ENCODE measurements at places on chromosomes 3 and 15. TPM values are rescaled to one million over a fixed set of nuclear protein-coding genes. Genes with fewer than 3 reads are reported as not detected.

GRCh38 chr3:168139947-168140346 is 44.2 kb upstream of the GOLIM4 start:
- no peaks in the 10 kb centered on the region for H3K27me3 ChIP-seq
- H3K27ac ChIP-seq = no peak overlapping the region
- H3K36me3 ChIP-seq = no peaks in the 10 kb centered on the region
- no peak for DNase-seq
- no peaks in the 10 kb centered on the region for H3K4me1 ChIP-seq

DNA sequence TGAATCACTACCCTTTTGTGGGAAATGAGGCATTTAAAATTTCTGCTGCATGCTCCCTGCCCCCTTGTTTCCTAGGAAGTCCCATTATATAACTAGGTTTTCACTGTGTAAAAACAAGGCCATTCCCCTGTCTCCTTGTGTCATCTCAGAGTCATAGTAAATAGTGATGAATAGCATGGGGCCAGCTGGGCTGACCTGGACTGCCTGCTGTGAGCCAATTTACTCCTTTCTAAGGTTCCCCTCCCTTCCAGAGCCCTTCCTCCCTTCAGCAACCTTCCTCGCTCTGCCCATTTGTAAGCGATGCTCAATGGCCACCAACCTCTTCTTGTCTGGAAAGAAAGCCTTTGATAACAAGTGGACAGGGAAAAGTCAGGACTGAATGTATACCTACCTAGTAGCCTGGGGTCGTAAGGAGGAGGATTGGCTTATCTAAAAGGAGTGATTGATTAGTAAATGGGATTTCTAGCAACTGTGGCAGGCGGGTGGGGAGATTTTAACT is 11.7 kb downstream of the ITGA11 start:
- no peak overlapping the region for H3K4me3 ChIP-seq
- H3K4me1 ChIP-seq = peaks cover 6% of the 10 kb centered on the region
- H3K27me3 ChIP-seq = peaks cover 5% of the 10 kb centered on the region
- H3K27ac ChIP-seq = no peak overlapping the region
- no peak for DNase-seq

- H3K4me1 ChIP-seq = no peaks in the 10 kb centered on the region
- no peak overlapping the region for H3K4me3 ChIP-seq
- no peaks in the 10 kb centered on the region for H3K36me3 ChIP-seq
These were observed 226.8 kb downstream of the PLCL2 start for GRCh38 chr3:17111586-17111985.

- H3K27me3 ChIP-seq = peaks cover 8% of the 10 kb centered on the region
- H3K4me3 ChIP-seq = no peak overlapping the region
- no peaks in the 10 kb centered on the region for H3K36me3 ChIP-seq
- H3K27ac ChIP-seq = no peak overlapping the region
- DNase-seq = no peak
These were observed 124.0 kb upstream of the PLXNA1 start for GRCh38 chr3:126858887-126859286.

GRCh38 chr3:129039271-129040038 is 21.1 kb upstream of the GP9 start:
- H3K36me3 ChIP-seq = peaks cover 22% of the 10 kb centered on the region
- peaks cover 5% of the 10 kb centered on the region for H3K27me3 ChIP-seq
- no peak overlapping the region for H3K4me3 ChIP-seq
- H3K27ac ChIP-seq = no peak overlapping the region
- no peaks in the 10 kb centered on the region for H3K4me1 ChIP-seq
- DNase-seq = no peak

DNA sequence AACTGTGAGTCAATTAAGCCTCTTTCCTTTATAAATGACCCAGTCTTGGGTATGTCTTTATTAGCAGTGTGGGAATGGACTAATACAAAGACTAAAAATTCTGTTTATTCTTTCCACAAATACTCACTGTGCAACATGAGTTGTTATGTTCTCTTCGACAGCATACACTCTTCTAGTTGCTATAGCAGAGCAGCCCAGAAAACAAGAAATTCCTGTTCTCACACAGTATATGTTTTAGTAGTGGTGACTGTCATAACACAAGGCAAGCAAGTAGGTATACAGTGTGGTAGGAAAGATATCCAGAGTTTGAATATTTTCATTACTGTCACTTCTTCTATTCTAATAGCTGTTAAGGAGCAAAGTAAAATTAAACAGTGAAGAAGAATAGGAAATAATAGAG is 453.3 kb downstream of the ROBO1 start:
- DNase-seq = no peak
- no peak overlapping the region for H3K4me3 ChIP-seq
- no peaks in the 10 kb centered on the region for H3K27me3 ChIP-seq
- H3K4me1 ChIP-seq = peaks cover 3% of the 10 kb centered on the region
- no peaks in the 10 kb centered on the region for H3K36me3 ChIP-seq

GRCh38 chr15:85504749-85505676 is 124.6 kb downstream of the AKAP13 start:
- DNase-seq = no peak
- peak overlapping the region; percentile 72 for H3K27ac ChIP-seq
- H3K4me1 ChIP-seq = peaks cover 51% of the 10 kb centered on the region
- no peaks in the 10 kb centered on the region for H3K36me3 ChIP-seq
- peak overlapping the region; percentile 65 for H3K4me3 ChIP-seq

GRCh38 chr3:179038216-179038898 is 33.3 kb downstream of the ZMAT3 start:
- H3K27ac ChIP-seq = no peak overlapping the region
- peaks cover 24% of the 10 kb centered on the region for H3K36me3 ChIP-seq
- H3K4me1 ChIP-seq = no peaks in the 10 kb centered on the region
- no peak overlapping the region for H3K4me3 ChIP-seq

DNA sequence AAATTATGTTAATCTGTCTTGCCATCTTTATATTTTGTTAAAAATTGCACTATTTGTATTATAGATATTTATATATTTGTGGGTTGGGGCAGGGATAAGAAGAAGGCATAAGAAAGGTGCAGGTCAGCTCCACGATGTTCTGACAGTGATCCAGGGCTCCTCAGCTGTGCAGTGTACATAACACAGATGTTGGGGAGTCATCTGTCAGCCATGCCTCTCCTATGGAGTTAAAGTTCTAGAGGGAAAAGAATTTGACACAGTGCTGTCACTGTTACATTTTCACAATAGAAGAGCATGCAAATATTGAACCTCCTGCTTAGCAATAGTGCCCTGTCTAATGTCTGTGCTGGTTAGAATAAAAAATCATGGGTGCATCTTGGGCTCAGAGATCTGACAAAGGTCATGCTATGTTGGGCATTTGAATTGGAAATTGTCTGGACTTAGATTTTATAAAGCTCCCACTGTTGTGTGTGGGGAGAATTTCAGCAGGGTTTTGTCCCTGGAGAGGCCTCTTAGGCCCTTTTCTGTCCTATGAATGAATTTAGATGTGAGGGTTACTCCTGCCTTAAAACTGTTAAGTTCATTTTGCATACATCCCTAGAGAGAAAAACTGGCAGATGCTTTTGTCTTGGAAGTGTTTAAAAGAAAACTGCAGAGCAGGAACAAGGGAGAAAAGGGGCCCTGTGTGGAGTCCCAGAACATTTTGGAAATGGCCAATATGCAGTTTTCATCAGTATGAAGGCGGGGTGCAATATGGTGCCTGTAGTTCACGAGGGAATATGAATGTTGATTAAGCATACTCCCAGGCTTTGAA is 20.4 kb downstream of the CDIN1 start:
- H3K4me1 ChIP-seq = peaks cover 42% of the 10 kb centered on the region
- no peaks in the 10 kb centered on the region for H3K36me3 ChIP-seq
- H3K27ac ChIP-seq = peak overlapping the region; percentile 95
- DNase-seq = no peak
- peaks cover 4% of the 10 kb centered on the region for H3K27me3 ChIP-seq

GRCh38 chr15:87871731-87872320 is 384.7 kb downstream of the NTRK3 start:
- H3K4me1 ChIP-seq = peaks cover 13% of the 10 kb centered on the region
- no peak overlapping the region for H3K27ac ChIP-seq
- no peak for DNase-seq
- no peaks in the 10 kb centered on the region for H3K36me3 ChIP-seq
- H3K27me3 ChIP-seq = no peaks in the 10 kb centered on the region

DNA sequence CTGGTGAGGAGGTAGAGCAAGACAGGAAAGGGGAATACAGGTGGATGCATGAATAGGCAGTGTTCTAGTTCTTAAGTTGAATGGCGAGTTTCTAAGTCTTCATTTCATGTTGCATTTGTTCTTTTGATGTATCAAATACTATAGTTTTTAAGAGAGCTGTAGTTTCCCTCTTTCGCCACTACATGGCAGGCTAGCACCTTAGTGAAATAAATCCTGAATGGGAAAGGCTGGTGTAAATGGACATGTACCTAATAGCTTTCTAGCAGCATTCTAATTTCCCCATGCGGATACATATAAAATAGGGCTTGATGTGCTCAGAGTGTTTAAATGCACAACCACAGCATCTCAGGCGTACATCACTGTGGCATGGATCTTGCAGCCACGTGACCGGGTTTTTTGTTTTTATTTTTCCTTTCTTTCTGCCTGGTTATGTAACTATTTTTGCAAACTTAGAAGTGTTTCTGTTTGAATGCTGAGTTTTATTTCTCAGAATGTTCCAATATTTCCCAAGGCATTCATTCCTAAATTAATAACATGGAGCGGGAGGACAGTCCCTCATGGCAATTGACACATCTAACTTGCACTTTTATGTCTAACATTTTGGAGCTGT is 23.5 kb upstream of the CLN6 start:
- no peak overlapping the region for H3K27ac ChIP-seq
- H3K27me3 ChIP-seq = peaks cover 1% of the 10 kb centered on the region
- no peak overlapping the region for H3K4me3 ChIP-seq
- H3K4me1 ChIP-seq = no peaks in the 10 kb centered on the region

- peaks cover 23% of the 10 kb centered on the region for H3K4me1 ChIP-seq
- peaks cover 5% of the 10 kb centered on the region for H3K36me3 ChIP-seq
- DNase-seq = no peak
- no peak overlapping the region for H3K4me3 ChIP-seq
- peaks cover 18% of the 10 kb centered on the region for H3K27me3 ChIP-seq
- peak overlapping the region; percentile 4 for H3K27ac ChIP-seq
These were observed 99.7 kb downstream of the ADCY5 start for GRCh38 chr3:123349201-123349535.

DNA sequence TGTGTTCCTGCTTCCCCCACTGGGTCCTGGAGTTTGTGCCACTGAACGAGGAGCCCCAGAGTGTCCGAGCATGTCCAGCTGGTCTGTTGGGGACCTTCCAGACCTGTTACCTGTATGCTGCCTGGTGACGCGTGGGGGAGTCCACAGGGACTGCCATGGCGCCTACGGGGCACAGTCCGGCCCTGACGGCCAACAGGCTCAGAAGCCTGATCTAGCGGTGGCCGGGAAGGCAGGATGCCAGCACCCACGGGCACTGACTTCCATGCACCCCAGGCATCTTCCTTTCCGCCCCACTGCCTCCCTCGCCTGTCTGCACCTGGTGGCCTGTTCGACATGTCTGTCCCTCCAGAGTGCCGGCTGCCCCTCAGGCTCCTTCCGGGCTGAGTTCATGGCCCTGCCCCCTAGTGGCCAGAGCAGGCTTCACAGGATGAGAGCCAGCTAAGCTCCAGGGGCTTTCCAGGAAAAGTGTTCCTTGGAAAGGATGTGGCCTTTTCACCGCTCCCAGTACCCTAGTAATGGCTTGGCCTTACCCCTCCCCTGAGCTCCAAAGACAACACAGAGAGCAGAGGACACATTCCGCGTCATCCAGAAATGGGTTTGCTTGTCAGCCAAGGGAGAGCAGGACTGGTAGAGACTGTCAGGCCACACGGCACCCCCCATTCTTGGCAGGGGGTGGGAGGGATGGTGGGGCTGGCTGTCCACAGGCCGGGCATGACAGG is 35.7 kb downstream of the NGRN start:
- H3K4me3 ChIP-seq = no peak overlapping the region
- no peak overlapping the region for H3K27ac ChIP-seq
- no peaks in the 10 kb centered on the region for H3K36me3 ChIP-seq
- peaks cover 2% of the 10 kb centered on the region for H3K27me3 ChIP-seq

GRCh38 chr15:59013246-59013873 is 25.9 kb downstream of the RNF111 start:
- no peaks in the 10 kb centered on the region for H3K27me3 ChIP-seq
- no peaks in the 10 kb centered on the region for H3K4me1 ChIP-seq
- DNase-seq = no peak
- no peak overlapping the region for H3K27ac ChIP-seq

- H3K27me3 ChIP-seq = no peaks in the 10 kb centered on the region
- DNase-seq = no peak
- no peak overlapping the region for H3K27ac ChIP-seq
- peaks cover 5% of the 10 kb centered on the region for H3K36me3 ChIP-seq
- no peak overlapping the region for H3K4me3 ChIP-seq
These were observed 125.1 kb downstream of the GABRG3 start for GRCh38 chr15:27095886-27096624.

DNA sequence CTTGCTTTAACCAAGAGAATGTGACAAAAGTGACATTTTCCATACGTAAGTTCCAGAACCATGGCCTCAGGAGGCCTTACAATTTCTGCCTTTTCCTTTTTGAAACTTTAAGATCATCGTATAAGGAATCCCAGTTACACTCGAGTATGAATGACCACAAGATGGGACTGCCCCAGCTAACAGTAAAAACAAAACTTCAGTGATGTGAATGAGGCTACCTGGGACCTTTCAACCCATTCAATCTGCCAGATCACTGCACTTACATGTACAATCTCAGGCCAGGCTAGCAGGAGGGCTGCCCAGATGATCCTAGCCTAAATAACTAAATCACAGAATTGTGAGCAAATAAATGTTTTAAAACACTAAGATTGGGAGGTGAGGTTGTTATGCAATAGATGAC is 328.8 kb downstream of the CNTN6 start:
- DNase-seq = no peak
- H3K4me1 ChIP-seq = no peaks in the 10 kb centered on the region
- H3K27me3 ChIP-seq = no peaks in the 10 kb centered on the region
- no peak overlapping the region for H3K4me3 ChIP-seq
- H3K36me3 ChIP-seq = no peaks in the 10 kb centered on the region

MRAS gene
- total RNA-seq = 41.5 TPM

OSTN gene
- total RNA-seq = 3.8 TPM

KNG1 gene
- not detected for total RNA-seq

ARL14 gene
- not detected for total RNA-seq

NCBP2 gene
- total RNA-seq = 118 TPM

All from glutamatergic neuron (in vitro differentiated cells).